Lower lobe of right lung (tissue), 2 donors: ENCODE measurements at places on chromosomes 1 and 21. TPM values are rescaled to one million over a fixed set of nuclear protein-coding genes. Genes with fewer than 3 reads are reported as not detected.

SPSB1 gene
- 14.7 TPM for total RNA-seq

KCNK1 gene
- total RNA-seq: 9.7 TPM

VWA1 gene
- 58.7 TPM for total RNA-seq

CDCA8 gene
- total RNA-seq: 1.7 TPM

FMO5 gene
- total RNA-seq: 106 TPM

DCDC2B gene
- total RNA-seq: 3.2 TPM

CFHR1 gene
- 0.74 TPM for total RNA-seq

CD101 gene
- total RNA-seq: 105 TPM

ADAMTSL4 gene
- 164 TPM for total RNA-seq

S100A7A gene
- total RNA-seq: not detected

PRAMEF6 gene
- total RNA-seq: not detected

ATP1A4 gene
- total RNA-seq: 1.1 TPM

KRTAP20-4 gene
- total RNA-seq: not detected

AMY2A gene
- not detected for total RNA-seq

TACSTD2 gene
- total RNA-seq: 69.9 TPM

KCNE2 gene
- total RNA-seq: not detected

CD48 gene
- total RNA-seq: 26.3 TPM

CORT gene
- not detected for total RNA-seq

LHX8 gene
- not detected for total RNA-seq

ELAVL4 gene
- total RNA-seq: not detected

DENND2D gene
- total RNA-seq: 113 TPM

MEF2D gene
- total RNA-seq: 51.0 TPM

FAM110D gene
- total RNA-seq: 3.8 TPM

REN gene
- total RNA-seq: 0.59 TPM

MPZ gene
- 4.0 TPM for total RNA-seq

RAB3GAP2 gene
- total RNA-seq: 36.1 TPM

CCT3 gene
- total RNA-seq: 117 TPM

NBPF8 gene
- 7.7 TPM for total RNA-seq

OR6N1 gene
- 2.3 TPM for total RNA-seq

KCNH1 gene
- not detected for total RNA-seq

FCRL5 gene
- total RNA-seq: 1.2 TPM

MCOLN3 gene
- 7.6 TPM for total RNA-seq

OR2M3 gene
- not detected for total RNA-seq

FCGR3A gene
- total RNA-seq: 323 TPM

MYOM3 gene
- total RNA-seq: 0.15 TPM

LDLRAD1 gene
- 13.7 TPM for total RNA-seq

ZNF697 gene
- 8.7 TPM for total RNA-seq

NFIA gene
- 70.0 TPM for total RNA-seq

LRRC71 gene
- total RNA-seq: 5.3 TPM

BMP8B gene
- total RNA-seq: 1.7 TPM

GJA5 gene
- total RNA-seq: 44.5 TPM

C1orf87 gene
- 7.4 TPM for total RNA-seq

CCT8 gene
- 111 TPM for total RNA-seq

GBP4 gene
- 41.0 TPM for total RNA-seq

CLDN17 gene
- not detected for total RNA-seq

ACTN2 gene
- 1.9 TPM for total RNA-seq

IL19 gene
- total RNA-seq: not detected

FAM177B gene
- 0.56 TPM for total RNA-seq

COL16A1 gene
- 11.8 TPM for total RNA-seq

FAM151A gene
- total RNA-seq: not detected

ADCY10 gene
- total RNA-seq: 0.09 TPM

BACE2 gene
- 20.8 TPM for total RNA-seq

BRDT gene
- total RNA-seq: not detected

LDLRAP1 gene
- 30.3 TPM for total RNA-seq

CPT2 gene
- total RNA-seq: 26.3 TPM
